CD4-positive, alpha-beta T cell treated with Interleukin-4 for 1 hour (primary cell): ENCODE measurements at places on chromosomes 16 and 17.

DNA sequence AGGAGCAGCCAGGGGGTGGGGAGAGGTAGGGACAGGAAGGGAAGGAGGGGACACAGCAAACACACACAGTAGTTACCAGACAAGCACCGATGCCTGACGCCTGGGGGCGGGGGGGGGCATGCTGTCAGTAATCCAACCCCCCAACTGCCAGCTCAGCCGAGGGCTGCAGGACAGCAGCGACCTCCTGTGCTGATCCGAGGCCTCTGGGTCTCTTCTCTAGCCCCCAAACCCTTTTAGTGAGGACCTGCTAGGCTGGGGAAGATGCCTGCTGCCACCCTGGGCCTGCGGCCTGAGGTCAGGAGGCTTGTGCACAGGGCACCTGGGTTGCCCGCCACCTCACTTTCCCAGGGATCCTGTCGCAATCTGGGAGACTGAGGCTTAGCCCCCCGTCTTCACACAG lies 11.6 kb downstream of the FLOT2 start:
- DNase-seq, result no peak

GRCh38 chr16:66332634-66333610 lies 33.6 kb upstream of the CDH5 start:
- DNase-seq, result no peak

DNA sequence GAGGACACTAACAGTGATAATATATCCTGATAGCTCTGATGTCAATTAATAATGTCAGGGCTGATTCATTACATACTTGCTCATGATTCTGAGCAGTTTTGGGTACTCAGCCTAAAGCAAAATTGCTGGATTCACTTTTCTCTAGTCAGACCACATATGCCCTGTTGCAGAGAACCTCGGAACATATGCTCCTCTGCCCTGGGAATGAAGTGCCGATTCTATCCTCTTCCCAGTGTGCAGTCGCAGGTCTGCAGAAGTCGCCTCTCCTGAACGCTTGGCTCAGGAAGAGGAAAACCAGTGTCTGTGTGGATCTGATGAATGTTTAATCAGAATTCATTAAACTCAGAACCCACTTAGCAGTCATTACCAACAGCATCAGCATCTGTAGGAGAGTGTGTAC lies 34.5 kb downstream of the ABCC12 start:
- DNase-seq, result no peak

DNA sequence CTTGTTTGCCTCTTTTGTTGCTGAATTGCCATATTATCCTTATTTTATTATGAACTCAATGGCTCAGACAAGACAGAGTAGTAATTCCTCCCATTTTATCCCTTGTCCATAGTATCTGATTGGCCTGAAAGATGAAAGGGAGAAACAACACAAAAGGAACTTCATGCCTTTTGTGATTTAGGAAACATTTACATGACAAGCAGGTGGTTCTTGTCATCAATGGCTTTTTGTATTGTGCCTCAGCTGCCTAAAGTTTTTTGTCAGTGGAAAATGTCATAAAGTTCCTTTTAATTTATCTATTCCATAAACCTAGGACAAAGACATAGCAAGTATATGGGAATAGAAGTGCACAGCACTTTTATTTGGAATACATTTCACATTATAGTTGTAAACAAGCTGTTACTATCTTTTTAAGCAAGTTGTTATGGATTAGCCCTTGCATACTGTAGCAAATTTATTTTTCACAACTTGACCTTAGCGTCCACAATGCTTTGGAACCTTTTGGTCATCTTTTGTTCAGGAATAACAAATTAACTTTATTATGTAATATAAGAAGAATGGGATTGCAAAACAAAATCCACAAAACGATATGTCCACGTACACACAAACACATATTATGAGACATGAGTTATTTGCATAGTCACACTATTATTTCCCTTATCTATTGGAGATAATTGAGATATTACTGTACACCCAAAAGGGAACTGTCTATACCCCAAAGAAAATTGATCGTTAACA lies 12.4 kb upstream of the MPHOSPH6 start:
- DNase-seq, result no peak

- no peak for DNase-seq
Observed at GRCh38 chr16:19963301-19963700, 78.7 kb upstream of the GPRC5B start.

- no peak for DNase-seq
Observed at GRCh38 chr16:76926042-76926441, 264.9 kb upstream of the MON1B start.

GRCh38 chr16:9107025-9107970 lies 15.9 kb downstream of the HAPSTR1 start:
- DNase-seq, result no peak
